Activated T-helper 1 cell treated with anti-CD3 and anti-CD28 coated beads, Interleukin-2, amount 50 U/mL, for 16 hours (primary cell): ENCODE measurements at places on chromosomes 11 and 22.

- DNase-seq: no peak
Measured at GRCh38 chr11:108221371-108221770, 1.1 kb downstream of the NPAT start.

GRCh38 chr11:72598906-72599305 is 75.3 kb downstream of the PDE2A start:
- no peak for DNase-seq

GRCh38 chr11:23453522-23453921 is 593.2 kb upstream of the CCDC179 start:
- no peak for DNase-seq

DNA sequence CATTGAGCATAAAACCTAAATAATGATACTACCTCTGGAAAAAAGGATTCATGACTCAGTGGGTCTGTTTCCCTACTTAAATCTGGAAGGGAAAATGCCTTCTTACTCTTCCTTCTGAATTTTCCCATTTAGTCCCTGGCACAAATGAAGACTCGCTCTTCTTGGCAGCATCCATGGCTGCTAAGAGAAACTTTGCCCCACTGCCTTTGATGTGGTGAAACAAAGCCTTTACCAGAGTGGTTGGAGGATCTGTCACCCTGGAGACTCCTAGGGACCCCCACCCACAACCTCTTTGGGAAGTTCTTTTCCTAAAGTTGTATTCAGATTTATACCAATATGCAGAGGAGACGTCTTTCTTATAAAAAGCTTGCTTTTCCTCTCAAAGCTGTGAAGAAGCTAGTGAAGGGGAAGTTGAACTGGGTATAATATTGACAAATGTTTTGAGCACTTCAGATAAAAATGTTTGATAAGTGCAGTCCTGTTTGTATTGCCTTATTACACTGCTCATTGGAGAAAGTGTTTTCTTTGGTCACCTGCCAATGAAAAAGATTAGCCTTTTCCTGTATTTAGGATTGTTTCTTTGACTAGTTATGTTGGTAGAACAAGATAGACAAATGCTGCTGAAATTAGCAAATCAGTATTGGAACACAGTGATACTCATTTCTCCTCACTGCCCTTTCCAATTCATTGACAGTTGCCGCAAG is 77.3 kb downstream of the ARFGAP2 start:
- DNase-seq: no peak

DNA sequence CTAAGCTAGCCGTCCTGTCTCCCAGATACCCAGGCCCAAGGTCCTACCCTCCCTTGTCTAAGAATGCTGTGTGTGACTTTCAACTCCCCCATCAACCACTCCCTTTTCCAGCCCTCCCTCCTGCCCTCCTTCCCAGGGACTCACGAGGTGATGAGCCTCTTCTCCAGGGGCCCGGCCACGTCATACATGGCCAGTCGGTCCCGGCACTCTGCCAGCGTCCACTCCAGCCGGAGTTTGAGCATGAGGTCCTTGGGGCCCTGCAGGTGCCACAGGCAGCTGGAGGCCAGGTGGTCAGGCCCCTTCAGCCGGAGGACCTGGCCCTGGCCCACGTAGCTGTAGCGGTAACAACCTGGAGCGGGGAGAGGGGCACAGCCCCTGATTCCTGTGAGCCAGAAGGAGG is 20.1 kb downstream of the TMPRSS6 start:
- no peak for DNase-seq

- no peak for DNase-seq
Measured at GRCh38 chr22:39545386-39546365, 13.1 kb upstream of the RPS19BP1 start.
